ENCODE measurements at places on chromosomes 3 and 15.

GRCh38 chr15:60649845-60650548, 171.1 kb upstream of the ICE2 start:
- DNase-seq, result no peak

DNA sequence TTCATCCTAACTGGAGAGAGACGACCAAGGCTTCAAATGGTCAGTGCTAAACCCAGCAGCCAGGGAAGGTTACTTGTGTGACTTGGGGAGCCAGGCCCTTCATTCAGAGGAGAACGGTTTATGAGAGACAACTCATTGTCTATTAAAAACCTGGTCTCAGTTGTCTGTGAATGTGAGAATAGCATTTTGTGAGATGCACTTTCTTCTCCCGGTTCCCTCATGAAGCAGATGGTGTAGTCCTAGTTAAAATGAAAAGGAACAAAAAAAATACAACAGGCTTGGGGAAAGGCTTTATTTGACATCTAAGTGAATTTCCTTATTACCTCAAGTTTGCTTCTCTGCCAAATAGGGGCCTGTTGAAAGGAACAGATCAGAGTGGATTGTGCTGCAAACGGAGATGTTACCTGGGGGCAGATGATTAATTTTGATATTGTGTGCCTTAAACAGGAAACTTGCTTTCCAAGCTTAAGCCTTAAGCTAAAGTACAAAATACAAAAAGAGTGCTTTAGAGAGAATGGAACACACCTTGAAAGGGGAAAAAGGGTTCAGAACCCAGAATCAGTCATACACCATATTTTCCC, 202.7 kb upstream of the BHLHE40 start:
- no peak for DNase-seq

GRCh38 chr15:52651868-52652267, 27.3 kb downstream of the ATOSA start:
- DNase-seq, result peak; percentile 67

DNA sequence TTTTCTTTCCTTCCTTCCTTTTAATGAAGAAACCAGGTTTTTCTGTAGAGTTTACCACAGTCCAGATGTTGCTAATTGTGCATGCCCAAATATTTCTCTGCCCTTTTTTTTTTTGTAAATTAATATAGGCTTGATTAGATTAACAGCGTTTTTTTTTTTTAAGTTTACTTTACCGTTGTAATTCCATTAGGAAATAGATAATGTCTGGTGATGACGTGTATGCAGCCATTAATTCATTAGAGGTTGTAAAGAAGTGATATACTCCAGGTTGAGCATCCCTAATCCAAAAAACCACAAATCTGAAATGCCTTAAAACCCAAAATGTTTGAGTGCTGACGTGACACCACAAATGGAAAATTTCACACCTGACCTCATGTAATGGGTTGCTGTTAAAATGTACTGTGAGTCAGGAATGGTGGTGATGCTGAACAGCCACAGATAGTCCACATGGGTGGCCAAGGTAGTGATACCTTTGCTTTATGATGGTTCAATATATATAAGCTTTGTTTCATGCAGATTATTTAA, 43.2 kb downstream of the KNL1 start:
- no peak for DNase-seq

DNA sequence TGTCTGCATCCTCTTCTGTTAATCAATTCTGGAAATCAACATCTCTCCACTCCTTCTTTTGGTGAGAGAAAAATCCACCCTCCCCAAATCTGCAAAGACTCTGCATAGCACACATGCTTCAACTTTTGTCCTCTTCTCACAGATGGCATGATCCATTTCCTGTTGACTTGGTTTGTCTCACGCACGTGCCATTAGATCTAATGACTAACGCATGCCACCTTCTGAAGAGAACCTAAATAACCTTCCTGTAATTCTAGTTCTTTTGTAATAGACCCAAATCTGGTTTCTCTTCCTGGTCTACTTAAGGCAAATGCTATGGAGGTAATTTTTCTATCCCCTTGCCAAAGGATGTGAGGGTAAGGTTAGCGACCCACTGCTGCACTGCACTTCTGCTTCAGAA, 51.0 kb upstream of the ATOSA start:
- peak; percentile 63 for DNase-seq

- DNase-seq, result no peak
Observed at GRCh38 chr15:33311312-33311971, 675 bp downstream of the RYR3 start.

DNA sequence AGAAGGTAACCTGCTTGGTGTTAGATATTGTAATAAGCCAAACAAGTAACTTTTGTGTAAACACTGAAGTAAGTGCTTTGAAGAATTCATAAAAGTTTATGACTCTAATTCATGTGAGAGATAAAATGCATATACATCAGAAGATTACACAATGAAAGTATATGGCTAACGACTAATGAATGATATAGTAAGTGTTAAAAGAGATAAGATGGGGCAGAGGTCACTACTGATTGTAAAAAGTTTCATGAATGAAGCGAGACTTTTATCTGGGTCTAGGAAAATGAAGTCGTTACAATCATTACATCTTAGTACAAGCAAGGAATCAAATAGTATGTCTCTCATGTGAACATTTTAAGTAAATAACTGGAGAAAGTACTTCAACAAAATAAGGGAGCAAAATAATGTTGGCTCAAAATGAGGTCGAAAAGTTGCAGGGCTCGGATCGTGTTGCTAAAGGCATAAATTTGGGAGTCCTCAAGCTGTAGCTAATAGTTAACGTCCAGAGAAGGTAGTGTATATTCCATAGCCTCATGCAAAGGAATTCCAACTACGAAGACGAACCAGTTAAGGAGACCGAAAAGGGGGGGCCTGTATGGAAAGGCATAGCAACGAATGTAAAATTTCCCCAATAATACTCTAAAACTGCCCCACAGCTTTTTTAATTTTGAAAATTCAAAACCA, 984 bp upstream of the DUT start:
- no peak for DNase-seq

DNA sequence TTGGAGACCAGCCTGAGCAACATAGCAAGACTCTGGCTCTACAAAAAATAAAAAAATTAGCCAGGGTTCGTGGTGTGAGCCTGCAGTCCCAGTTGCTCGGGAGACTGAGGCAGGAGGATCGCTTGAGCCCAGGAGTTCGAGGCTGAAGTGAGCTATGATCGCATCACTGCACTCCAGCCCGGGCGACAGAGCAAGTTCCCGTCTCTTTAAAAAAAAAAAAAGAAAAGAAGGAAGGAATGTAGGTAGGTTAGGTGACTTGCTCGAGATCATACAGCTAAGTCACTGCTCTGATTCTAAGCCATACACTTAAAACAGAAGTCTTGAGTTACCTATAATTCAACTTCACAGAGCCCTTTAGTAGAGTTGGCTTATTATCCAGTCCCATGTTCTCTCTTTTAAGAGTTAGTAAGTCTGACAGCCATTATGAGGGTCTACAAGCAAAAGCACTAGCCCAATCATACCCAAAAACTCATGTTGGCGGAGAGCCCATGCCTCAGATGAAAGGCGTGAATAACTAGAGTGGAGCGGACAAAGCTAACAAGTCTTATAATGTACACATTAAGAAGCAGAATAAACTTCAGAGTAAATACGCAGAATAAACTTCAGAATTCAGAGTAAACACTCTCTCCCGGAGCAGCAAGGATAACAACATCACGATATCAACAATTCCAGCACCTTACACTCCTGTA, 768 bp downstream of the AAGAB start:
- no peak for DNase-seq

DNA sequence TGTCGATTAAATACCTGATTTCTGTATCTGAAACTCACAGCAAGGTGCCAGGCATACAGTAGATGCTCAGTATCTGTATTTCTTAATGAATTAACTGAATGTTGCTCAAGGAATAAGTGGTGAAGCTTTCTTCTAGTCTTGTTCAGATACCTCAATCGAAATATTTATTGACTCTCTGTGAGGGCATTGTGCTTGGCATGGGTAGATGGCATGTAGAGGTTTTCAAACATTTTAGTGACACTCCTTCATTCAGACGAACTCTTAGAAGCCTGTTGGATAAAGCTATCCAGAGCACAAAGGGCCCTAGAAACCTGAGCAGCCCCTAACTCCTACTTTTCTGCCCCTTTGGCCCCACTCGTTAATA, 369 bp upstream of the SNX1 start:
- no peak for DNase-seq

DNA sequence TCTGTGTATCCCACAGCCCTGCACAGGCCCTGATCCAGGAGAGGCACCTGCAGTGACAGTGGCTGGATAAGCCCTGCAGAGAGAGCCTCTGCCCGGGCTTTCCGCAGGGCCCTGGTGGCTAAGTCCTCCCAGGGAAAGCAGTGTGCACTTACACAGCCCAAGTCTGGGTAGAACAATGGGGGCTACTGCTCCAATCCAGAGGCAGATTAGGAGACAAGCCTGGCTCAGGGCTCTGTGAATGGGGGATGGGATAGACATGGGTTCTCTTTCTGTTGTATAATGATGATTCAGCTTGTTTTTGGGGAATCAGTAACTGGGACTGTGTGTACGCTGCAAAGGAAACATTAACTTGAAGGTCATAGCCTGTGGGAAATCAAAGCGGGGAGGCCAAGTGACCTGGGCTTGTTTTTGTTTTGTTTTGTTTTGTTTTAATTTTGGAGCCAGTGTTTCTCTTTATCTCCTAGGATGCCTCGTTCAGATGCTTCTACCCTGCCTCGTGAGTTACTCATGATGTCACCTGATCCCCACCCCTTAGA, 4.1 kb upstream of the ALDH1L1 start:
- DNase-seq, result no peak

DNA sequence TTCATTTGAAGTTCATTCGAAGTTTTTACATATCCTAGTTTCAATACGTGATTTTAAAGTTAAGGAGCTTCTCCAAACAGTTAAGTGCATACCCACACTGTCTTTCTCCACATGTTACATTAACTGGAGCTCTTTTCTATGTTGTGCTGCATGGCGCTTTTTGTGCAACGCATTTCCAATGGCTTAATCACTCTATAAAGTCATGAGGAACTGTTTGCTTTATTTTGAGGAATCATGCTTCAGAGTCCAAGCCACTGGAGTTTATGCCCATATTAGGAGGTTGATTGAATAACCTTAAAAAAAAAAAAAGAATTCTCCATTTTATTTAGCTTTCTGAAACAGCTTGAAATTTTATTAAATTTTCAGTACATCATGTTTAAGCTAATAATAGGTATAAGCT, 109.4 kb upstream of the MBNL1 start:
- no peak for DNase-seq

- no peak for DNase-seq
Observed at GRCh38 chr15:77688266-77688665, 55.6 kb upstream of the LINGO1 start.

DNA sequence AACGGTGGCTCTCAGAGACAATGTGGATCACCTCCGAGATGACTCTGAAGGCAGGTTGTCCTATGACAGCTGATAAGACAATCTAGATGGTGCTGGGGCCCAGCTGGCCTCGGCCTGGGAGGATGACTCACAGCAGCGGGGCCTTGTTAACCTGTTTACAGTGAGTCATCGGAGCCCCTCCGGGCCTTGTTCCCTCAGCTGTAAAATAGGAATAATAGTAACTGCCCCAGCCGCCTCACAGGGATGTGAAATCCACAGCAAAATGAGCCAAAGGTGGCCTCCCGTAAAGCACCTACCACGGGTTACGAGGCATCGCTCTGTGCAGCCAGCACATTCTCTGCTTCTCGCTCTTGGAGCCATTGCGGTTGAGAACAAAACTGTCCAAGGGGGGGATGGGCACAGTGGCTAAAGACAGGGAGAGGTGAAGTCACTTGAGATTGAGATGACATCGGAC, 88.6 kb upstream of the RASGRF1 start:
- no peak for DNase-seq

GRCh38 chr3:158267015-158267414, 157.1 kb downstream of the RSRC1 start:
- DNase-seq, result no peak

DNA sequence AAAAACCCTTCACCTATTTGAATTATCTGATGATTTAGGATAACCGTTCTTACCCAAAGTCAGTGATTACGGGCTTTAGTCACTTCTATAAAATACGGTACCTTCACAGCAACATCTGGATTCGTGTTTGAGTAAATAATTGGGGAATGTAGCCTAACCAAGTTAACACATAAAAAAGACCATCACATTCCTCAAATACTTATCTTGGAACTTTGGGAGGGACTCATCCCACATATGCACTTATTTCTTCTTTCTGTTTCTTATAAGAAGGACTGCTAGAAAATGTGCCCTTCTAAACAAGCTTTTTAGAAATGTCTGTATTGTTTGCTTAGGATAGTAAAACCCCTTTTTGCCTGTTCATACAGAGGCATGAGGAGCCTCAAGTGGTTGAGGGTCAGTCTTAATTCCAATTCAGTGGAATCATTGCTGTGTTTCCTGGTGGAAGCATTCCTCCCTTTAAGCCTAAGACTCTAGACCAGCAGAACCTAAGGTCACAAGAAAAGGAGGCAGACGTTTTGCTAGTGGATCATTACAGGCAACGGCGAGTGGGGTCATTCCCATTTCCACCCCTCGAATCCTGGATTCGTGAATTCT, 67.5 kb downstream of the TMEM44 start:
- no peak for DNase-seq

DNA sequence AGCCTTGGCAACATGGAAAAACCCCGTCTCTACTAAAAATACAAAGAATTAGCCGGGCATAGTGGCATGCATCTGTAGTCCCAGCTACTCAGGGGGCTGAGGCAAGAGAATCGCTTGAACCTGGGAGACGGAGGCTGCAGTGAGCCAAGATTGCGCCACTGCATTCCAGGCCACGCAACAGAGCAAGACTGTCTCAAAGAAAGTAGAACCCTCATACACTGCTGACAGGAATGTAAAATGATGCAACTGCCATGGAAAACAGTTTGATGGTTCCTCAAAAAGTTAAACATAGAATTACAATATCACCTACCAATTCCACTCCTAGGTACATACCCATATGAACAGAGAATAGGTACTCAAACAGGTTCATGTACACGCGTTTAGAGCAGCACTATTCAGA, 158.9 kb downstream of the TBC1D5 start:
- peak; percentile 36 for DNase-seq

DNA sequence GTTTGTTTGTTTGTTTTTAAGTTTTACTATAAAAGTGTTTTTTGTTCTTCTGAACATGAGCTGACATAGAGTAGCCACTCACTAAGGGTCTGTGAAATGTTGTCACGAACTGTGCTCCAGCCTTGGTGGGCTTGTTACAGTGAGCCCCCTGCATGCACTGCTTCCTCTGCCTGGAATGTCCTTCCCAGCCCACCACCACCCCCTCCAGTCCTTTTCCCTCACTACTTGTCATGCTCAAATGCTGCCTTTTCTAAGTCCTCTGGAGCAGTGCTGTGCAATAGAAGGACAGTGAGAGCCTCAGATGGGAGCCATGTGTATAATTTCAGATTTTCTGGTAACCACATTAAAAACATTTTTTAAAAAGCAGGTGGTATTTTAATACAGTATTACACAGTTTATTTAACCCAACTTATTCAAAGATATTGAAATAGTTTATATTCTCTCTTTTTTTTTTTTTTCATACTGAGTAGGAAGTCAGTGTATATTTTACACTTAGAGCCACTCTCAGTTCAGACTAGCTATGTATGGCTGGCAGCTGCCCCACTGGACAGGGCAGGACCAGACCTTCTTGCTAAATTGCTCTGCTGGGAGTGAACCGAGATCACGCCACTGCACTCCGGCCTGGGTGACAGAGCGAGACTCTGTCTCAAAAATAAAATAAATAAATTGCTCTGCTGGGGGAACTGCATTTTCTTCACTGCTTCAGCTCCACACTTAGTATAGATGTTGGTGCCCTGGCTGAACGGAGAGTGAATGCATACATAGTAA, 26.9 kb downstream of the MKRN2OS start:
- no peak for DNase-seq

GRCh38 chr3:8713901-8714759, 19.5 kb upstream of the CAV3 start:
- no peak for DNase-seq

- DNase-seq, result no peak
Observed at GRCh38 chr15:69954666-69955065, 143.1 kb downstream of the TLE3 start.

Measured in MV-4-11 (cell line).